Endothelial cell (in vitro differentiated cells): ENCODE measurements at places on chromosomes 6 and 20. TPM values are rescaled to one million over a fixed set of nuclear protein-coding genes. Genes with fewer than 3 reads are reported as not detected.

GRCh38 chr20:62301111-62301668 lies 1.6 kb upstream of the ADRM1 start:
- H3K36me3 ChIP-seq = peaks cover 18% of the 10 kb centered on the region
- H3K27me3 ChIP-seq = peaks cover 15% of the 10 kb centered on the region
- peaks cover 18% of the 10 kb centered on the region for H3K4me1 ChIP-seq
- DNase-seq = no peak
- peak overlapping the region; percentile 83 for H3K27ac ChIP-seq

- no peaks in the 10 kb centered on the region for H3K27me3 ChIP-seq
- no peak for DNase-seq
- H3K4me1 ChIP-seq = peaks cover 3% of the 10 kb centered on the region
- no peaks in the 10 kb centered on the region for H3K36me3 ChIP-seq
Measured at GRCh38 chr6:37146735-37147157, 23.2 kb upstream of the PIM1 start.

GRCh38 chr6:129643968-129644367 lies 66.0 kb downstream of the ARHGAP18 start:
- peaks cover 61% of the 10 kb centered on the region for H3K4me1 ChIP-seq
- peaks cover 6% of the 10 kb centered on the region for H3K27me3 ChIP-seq
- peak; percentile 23 for DNase-seq
- peak overlapping the region; percentile 96 for H3K27ac ChIP-seq

- no peak overlapping the region for H3K27ac ChIP-seq
- H3K27me3 ChIP-seq = peaks cover 2% of the 10 kb centered on the region
- no peak overlapping the region for H3K4me3 ChIP-seq
- DNase-seq = no peak
Measured at GRCh38 chr20:5041433-5041832, 40.1 kb upstream of the SLC23A2 start.

DNA sequence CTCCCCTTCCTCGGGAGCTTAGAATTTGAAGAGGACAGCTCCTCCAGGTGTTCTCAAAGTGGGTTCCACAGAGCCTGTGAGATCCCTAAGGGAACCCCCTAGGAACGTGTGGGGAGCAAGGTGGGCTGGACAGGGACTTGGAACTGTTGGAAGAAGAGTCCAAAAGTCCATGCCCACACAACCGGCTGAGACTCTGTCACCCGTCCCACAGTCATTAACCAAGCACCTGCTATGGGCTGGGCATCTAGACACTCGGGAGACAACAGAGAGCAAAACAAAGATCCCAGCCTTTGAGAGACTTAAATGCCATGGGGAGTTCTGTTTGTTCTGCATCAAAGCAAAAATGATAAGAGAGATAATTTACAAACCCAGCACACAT lies 51.9 kb upstream of the SAYSD1 start:
- H3K4me3 ChIP-seq = no peak overlapping the region

DNA sequence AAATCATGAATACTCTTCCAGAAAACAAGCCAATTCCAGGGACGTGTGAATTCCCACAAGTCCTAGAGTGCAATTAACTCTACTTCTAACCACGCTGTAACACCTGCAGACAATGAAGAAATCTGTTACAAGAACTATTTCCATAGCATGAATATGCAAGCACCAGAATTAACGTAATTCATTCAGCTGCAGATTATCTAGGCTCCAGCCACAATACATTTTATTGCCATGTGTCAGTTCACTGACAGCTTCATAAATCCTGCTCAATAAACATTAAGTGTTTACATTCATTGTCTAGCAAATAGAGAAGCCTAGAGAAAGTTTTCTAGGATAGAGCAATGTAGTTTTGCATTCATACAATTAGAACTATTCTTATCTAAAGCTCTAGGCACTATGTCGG lies 1348.5 kb downstream of the GRIK2 start:
- no peaks in the 10 kb centered on the region for H3K27me3 ChIP-seq
- DNase-seq = no peak
- no peak overlapping the region for H3K4me3 ChIP-seq
- H3K27ac ChIP-seq = no peak overlapping the region
- H3K4me1 ChIP-seq = no peaks in the 10 kb centered on the region
- H3K36me3 ChIP-seq = no peaks in the 10 kb centered on the region

DNA sequence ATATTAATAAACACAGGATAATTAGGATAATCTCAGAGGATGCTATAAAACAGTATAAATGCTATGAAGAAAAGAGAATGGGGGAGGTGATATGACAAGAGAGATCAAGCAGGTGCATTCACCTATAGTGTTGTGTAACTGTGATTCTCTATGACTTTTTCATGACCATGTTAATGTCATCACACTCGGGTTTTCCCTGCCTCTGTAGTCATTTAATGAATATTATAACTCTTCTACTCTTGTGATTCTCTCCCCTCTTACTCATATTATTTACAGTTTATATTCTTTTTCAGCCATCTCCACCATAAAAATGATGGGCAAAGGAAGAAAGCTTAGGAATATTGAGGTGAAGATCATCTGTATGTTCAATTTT lies 106.9 kb upstream of the SGK1 start:
- no peak for DNase-seq
- H3K4me3 ChIP-seq = no peak overlapping the region
- no peak overlapping the region for H3K27ac ChIP-seq
- H3K4me1 ChIP-seq = peaks cover under 1% of the 10 kb centered on the region
- no peaks in the 10 kb centered on the region for H3K36me3 ChIP-seq

GRCh38 chr6:143262859-143263258 lies 187.6 kb downstream of the ADAT2 start:
- no peaks in the 10 kb centered on the region for H3K27me3 ChIP-seq
- no peak for DNase-seq
- no peak overlapping the region for H3K27ac ChIP-seq
- H3K4me1 ChIP-seq = peaks cover 14% of the 10 kb centered on the region

Gene DLGAP4
- 172 TPM for total RNA-seq

Gene RBCK1
- total RNA-seq = 68.8 TPM

Gene POM121L2
- total RNA-seq = 1.3 TPM
